Activated T-helper 2 cell treated with anti-CD3 and anti-CD28 coated beads, Interferon-gamma antibody, Interleukin-2, Interleukin-4, amounts not matched to agents 10 μg/mL and 5 μg/mL and 100 μg/mL, durations not matched to agents 14 hours and 24 hours and 36 hours (primary cell): ENCODE measurements at places on chromosomes 13 and 19.

DNA sequence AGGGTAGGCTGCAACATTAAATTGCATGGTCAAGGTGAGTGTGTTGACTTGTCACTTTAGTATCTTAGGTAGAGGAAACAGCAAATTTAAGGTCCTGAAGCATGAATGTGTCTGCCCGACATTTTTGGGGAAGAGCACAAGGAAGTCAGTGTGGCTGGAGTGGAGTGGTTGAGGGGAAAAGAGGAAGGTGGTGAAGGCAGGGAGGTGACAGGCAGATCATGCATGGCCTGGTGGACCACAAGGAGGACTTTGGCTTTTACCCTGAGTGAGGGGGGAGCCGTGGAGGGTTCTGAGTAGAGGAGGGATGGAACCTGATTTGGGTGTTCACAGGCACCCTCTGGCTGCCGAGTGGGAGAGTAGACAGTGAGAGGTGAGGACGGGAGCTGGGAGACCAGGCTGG is 168.0 kb downstream of the IER2 start:
- DNase-seq: no peak

DNA sequence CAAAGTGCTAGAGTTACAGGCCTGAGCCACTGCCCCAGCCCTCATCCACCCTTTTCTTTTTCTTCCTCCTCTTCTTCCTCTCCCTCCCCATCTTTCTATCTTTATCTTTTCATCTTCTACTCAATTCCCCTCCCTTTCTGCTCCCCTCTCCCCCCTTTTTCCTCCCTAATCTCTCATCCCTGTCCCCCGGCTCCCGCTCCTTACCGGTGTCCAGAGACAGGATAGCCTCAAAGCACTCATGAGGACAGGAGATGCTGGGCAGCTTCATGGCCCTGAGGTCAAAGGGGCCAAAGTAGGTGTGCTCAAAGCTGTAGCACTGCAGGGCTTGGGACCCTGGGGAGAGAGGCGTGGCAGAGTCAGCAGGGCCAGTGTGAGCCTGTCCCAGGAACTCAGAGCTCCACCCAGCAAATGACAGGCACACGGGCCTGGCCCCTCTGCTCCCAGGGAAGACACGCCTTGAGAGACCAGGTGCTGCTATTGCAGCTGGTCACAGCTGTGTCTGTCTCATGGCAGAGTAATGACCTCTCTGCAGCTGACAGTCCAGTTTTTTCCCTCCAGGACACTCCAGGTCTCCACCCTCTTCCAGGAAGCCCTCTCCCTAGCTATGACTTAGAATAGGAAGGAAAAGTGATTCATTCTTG is 2.6 kb downstream of the LYPD5 start:
- DNase-seq: no peak

GRCh38 chr13:37615276-37615675 is 16.7 kb upstream of the POSTN start:
- DNase-seq: no peak

DNA sequence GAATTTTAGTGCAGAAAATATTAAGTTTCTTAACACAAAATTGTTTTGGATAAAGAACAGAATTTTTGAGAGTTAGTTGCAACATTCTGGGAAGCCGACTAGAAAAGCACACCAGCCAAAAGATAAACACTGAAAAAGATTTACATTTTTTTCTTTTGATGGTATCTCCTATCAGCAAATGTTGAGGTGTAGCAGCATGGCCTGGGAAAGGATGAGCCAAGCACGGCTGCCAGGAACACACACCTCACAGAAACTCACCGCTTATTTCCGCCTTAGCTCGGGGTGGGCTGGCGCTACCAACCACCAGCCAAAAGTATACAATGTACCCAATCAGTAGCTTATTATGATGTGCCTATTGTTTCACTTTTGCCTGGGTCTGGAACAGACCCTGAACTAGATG is 134.7 kb downstream of the MIPEP start:
- no peak for DNase-seq

- no peak for DNase-seq
Observed at GRCh38 chr13:91946498-91947070, 548.2 kb downstream of the GPC5 start.

DNA sequence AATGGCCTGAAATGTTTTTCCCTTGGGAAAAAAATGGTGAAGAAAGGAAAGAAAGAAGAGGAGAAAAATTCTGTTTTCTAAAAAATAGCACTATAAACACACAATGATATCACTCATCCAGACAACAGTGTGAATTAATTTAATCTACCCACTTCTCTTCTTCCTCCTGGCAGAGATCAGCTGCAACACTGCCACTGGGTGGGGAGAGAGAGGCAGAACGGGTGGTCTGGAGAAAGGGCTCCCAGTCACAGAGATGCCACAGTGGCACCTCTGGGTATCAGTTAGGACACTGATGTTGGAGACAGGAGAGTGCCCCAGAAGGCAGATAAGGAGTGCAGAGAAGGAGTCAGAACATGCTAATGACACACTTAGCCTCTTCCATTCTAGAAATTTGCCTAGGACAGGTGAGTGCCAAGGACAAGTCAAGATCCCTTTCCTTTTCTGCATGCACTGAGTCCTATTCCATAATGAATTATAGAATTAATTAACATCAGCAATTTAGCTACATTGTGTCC is 168.6 kb downstream of the SUCLA2 start:
- no peak for DNase-seq

GRCh38 chr13:44523146-44524015 is 52.7 kb downstream of the TSC22D1 start:
- DNase-seq: no peak
